ENCODE measurements at places on chromosomes 7 and 10.

- DNase-seq: no peak
Observed at GRCh38 chr10:127018298-127018650, 113.0 kb downstream of the DOCK1 start.

DNA sequence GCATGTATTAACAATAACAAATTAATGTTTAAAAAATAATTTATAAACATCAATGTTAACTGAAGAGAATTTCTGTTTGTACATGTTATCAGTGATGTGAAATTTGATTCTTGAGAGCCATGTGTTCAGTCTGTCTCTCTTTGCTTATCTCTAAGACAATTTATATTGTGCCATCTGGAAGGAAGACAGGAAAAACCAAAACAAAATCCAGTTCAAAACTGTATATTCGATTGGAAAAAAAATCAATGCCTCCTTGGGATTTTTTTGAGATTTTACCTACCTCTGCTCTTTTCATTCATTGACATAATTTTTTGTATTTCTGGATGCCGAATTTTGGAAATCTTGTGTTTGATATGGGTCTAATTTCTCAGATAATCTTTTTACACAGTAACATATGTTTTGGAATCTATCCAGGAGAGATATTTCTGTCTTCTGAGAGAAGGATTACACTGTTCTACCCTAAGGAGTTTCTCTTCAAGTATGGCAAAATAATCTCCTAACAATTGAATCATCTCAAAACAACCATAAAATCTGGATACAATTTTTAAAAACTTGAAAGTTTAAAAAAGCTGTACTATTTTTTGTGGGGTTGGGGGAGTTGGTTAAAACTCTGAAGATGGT is 311.9 kb upstream of the GNAI1 start:
- no peak for DNase-seq

- DNase-seq: no peak
Observed at GRCh38 chr7:140646931-140647647, 6.5 kb upstream of the DENND2A start.

DNA sequence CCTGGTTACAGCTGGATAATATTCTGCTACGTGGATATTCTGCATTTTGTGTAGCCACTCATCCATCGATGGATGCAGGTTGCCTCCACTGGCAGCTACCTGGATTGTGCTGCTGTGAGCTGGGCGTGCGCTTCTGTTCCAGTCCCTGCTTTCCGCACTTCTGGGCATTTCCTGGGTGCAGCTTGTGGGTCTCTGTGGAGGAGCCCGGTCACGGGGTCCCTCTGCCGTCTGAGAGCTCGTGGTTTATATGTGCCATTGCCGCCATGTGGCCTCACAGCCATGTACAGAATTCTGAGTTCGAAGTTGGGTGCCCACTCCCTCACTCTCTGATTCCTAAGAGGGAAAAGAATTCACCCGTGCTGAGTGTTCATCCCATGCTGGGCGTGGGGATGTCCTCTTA is 38.3 kb downstream of the JAKMIP3 start:
- no peak for DNase-seq

- no peak for DNase-seq
Observed at GRCh38 chr7:45001826-45002225, 1.8 kb downstream of the CCM2 start.

GRCh38 chr7:3510101-3511020 is 209.3 kb downstream of the SDK1 start:
- no peak for DNase-seq

DNA sequence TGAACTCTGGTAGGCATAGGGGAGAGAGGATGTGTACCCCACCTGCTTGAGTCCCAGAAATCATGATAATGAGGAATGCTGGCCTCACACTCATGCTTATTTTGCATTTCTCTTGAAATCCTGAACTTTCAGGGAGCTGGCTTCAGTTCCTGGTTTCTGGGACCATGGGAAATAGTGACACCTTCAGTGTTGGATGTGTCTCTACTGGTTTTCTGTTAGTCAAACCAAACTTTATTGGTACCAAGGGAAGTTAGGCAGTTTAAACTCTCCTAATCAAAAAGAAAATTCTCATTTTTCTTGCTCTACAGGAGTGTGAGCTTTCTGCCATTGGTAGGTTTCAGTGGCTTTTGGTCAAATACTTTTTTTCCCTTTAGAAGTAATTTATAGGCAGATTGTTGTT is 11.8 kb upstream of the PCGF5 start:
- no peak for DNase-seq
